ENCODE measurements at places on chromosomes 16 and 17.

DNA sequence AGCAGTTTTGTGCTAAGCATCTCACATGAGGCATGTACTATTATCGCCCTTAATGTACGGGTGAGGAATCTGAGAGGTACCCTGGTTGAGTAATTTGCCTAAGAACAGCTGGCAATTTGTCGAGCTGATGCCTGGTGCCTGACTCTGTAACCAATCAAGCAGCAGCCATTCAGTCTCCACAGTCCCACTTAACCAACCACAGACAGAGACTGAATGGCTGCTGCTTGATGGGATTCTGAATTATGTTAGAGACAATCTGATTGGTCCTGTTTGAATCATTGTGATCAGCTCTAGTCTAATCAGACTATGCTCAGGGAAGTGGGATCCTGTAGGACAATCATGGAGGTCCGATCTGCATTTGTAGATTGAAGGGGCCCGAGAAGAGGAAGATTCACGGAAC, 447.0 kb downstream of the SHISA9 start:
- no peak for DNase-seq

DNA sequence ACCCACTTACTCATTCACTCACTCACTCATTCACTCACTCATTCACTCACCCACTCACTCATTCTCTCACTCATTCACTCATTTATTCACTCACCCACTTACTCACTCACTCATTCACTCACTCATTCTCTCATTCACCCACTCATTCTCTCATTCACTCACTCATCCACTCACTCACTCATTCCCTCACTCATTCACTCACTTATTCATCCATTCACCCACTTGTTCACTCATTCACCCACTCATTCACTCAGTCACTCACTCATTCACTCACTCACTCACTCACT, 7.6 kb upstream of the CPSF4L start:
- no peak for DNase-seq

- DNase-seq = peak; percentile 56
Observed at GRCh38 chr17:46212634-46213435, 19.6 kb upstream of the KANSL1 start.

DNA sequence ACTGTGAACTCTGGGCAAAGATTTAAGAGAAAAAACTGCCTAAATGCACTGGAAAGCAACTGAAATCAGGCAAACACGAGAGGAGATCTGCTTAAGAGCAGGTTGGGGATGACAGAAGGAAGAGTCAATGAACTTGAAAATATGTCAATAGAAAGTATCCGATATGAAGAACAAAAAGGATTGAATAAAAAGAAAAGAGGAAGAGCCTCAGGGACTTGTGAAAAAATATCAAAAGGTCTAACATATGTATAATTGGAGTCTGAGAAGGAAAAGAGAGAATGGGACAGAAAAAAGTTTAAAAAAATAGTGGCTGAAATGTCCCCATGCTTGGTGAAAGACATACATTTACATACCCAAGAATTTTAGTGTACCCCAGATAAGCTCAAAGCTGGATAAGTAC, 195.5 kb downstream of the COPRS start:
- no peak for DNase-seq

DNA sequence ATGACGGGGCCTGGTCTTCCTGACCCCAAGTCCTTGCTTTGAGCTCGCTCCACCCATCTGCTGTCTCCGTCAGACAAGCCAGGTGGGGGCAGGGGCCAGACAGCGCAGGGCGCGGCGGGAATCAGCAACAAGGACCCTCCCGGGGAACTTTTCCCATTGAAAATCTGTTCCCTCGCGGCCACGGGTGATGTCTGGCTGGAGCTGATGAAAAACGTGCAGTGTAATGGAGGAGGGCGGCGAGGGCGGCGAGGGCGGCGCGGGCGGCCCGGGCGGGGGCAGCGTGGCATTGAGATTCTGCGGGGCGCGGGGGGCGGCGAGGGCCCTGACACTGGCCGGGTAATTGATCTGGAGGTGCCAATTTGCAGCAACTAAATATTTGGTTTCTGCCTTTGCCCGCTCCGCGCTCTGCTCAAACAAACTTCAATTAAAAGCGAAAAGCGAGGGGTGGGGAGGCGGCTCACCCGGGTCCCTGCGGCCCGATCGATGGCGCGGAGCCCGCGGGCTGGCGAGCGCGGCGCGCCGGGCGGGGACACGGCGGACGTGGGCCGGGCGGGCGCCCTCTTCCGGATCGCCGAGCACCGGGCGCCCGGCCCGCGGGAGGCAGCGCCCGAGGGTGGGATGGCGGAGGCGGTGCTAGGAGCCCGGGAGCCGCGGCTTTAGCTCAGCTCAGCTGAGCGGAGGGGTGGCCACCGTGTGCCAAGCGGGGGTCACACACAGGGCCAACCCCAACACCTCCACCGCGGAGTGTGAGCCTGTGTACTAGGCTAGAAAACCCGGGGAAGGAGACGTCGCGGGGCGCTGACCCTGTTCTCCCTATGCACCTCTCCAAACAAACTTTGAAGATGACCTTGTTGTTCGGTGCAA, 32.4 kb downstream of the DCAKD start:
- DNase-seq = peak; percentile 68

DNA sequence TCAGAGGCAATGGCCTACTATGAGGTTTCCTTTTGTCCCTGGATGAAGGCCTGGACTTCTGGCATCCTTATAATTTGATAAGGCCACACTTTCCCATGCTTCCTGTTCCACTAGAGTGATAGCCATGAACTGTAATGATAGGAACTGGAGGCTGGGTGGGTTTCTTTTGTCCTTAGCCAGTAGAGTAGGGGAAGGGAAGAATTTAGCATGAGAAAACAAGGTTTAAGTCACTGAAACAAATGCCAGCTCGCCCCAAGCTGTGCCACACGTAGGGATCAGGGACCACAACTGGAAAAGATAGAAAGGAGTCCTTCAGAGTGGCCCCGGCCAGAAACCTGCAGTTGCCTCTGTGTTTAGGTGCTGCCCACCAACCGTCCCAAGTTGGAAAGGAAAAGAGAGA, 80.9 kb upstream of the C17orf78 start:
- DNase-seq = no peak

- DNase-seq = no peak
Observed at GRCh38 chr17:31418773-31419350, 27.4 kb downstream of the RAB11FIP4 start.

DNA sequence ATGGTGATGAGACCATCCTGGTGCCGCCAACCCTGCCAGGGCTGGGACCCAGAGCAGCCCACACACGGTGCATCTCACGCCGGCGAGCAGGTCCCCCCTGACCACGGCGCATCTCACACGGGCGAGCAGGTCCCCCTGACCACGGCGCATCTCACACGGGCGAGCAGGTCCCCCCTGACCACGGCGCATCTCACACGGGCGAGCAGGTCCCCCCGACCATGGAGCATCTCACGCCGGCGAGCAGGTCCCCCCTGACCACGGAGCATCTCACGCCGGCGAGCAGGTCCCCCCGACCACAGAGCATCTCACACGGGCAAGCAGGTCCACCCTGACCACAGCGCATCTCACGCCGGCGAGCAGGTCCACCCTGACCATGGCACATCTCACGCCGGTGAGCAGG, 59.2 kb downstream of the MRM3 start:
- DNase-seq = no peak

GRCh38 chr16:54493061-54493460, 206.5 kb upstream of the IRX3 start:
- DNase-seq = no peak

- no peak for DNase-seq
Observed at GRCh38 chr17:63247706-63248105, 198.4 kb downstream of the CYB561 start.

GRCh38 chr17:78401246-78401645, 22.8 kb downstream of the PGS1 start:
- no peak for DNase-seq

GRCh38 chr17:65751263-65751662, 189.8 kb upstream of the AXIN2 start:
- DNase-seq = no peak

- DNase-seq = no peak
Observed at GRCh38 chr17:50043290-50044148, 12.4 kb upstream of the ITGA3 start.

DNA sequence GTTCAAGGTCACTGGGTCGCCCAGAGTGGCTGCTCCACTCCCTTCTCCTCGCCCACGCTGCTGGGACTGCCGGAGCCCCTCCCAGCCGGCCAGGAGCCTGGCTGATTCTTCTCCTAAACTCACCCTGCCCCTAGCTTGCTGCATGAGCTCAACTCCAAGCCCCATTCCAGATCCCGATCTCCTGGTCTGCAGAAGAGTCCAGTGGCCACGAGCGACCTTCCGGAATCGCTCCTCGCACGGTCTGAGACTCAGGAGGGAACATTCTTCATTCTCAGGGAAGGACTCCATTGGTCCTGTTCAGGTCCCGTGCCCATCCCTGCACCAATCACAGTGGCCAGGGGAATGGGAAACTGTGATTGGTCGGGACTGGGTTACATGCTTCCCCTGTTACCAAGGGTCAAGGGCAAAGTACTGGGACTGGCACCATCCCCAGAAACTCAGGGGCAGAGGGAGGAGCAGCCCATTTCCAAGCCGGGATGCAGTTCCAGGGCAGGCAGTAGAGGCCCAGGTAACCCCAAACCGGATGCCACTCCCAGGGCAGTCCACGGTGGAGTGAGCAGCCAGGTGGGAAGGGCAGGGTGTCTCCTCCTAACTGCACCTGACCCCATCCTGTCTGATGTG, 24.5 kb upstream of the CIBAR2 start:
- DNase-seq = no peak

- no peak for DNase-seq
Observed at GRCh38 chr17:40369923-40370322, 5.4 kb upstream of the GJD3 start.

DNA sequence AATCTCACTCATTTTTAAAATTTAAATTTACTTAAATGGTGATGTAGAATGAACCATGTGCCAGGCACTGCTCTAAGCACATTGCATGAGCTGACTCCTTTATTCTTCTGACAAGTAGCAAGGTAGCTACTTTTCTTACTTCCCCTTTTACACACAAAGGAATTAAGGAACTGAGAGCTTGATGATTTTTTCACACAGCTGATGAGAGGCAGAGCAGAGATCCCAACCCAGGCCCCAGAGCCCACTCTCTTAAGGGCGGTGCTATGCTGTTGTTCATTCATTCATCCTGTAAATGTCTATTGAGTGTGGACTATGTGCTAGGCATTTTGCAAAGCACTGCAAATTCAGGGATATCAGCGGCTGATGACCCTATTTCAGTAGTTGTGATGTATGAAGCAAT, 17.9 kb downstream of the SEC14L5 start:
- peak; percentile 92 for DNase-seq

GRCh38 chr17:28807925-28808634, 34.5 kb downstream of the FAM222B start:
- no peak for DNase-seq

GRCh38 chr16:86252596-86252995, 257.7 kb upstream of the FOXF1 start:
- peak; percentile 19 for DNase-seq

DNA sequence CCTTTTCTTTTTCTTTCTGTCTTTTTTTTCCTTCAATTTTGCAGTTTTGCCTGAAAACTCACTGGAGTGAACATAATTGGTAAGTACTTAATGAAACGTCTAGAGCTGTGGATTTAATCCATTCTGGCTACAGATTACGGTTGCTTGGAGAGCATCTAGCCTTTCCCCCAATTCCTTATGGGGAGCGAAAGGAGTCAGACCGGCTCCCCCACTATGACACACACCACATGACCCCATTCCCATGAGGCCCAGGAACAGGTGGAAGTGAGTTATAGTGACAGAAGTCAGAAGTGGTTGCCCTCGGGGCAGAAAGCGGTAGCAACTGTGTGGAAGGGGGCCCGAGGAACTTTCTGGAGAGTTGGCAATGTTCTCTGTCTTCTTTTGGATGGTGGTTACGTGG, 41.2 kb downstream of the EMP2 start:
- no peak for DNase-seq

GRCh38 chr17:27848931-27849330, 44.2 kb downstream of the LYRM9 start:
- no peak for DNase-seq

DNA sequence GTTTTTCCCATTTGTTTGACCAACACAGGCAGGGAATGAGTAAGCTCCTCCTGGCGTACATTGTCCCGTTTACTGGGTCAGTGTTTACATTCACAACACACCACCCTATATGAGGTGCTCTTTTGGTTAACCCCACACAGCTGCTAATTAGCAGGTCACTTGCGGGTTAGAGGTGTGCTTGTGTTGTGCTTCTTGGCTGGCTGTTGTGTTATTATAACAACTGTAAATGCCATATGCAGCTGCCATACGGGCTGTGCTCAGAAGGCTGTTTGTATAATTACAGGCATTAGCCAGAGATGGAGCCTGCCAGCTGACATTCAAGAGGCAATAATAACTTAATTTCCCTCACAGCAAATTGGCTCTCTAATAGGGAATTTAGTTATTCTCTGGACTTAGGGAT, 205.1 kb upstream of the ELAC2 start:
- no peak for DNase-seq

- DNase-seq = no peak
Observed at GRCh38 chr17:46121165-46121764, 72.0 kb downstream of the KANSL1 start.

DNA sequence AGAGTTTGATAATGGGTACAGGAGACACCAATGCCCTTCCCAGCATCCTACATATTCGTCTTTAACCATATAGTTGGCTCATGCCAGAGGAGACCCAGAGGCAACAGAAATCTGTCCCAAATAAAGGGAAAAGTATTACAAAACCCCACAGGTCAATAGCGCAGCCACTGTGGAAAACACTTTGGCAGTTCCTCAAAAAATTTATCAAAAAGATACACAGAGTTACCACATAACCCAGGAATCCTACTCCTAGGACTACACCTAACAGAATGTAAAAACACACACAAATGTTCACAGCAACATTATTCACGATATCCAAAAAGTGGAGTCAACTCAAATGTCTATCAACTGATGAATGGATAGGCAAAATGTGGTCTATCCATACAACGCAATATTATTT, 135.8 kb downstream of the CEP112 start:
- DNase-seq = no peak

DNA sequence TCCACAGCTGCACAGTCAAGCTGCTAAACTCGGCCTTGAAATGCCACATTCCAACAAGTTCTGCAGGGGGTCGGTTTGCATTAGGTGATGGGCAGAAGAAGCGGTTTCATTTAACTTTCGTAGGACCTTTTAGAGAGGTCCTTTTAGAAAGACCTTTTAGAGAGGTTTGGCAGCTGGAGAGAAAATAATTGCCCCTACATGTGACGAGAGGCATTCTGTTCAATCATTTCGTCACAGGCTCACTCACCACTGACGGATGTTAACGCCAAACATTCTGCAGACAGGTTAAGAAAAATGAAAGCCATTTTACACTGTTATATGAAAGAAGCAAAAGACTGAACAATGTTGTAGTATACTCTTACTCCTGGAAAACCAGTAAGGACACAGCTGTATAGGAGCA, 76.5 kb upstream of the ZNF423 start:
- no peak for DNase-seq

DNA sequence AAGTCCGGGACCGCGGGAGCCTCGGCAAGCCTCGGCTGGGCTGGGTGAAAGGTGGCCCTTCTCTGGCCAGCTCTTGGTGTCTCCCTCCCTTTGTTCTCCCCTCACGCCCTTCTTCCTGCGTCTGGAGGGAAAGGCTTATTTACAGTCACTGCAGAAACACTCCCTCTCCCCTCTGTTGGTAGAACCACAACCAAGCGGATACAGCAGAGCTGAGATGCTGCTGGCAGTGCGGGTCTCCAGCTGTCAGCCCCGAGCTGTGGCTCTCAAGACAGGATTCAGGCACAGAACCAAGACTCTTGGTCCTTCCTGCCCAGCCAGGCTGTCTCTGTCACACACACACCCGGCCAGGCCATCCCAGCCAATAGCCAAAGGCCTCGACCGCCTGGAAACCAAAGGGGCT, 133.3 kb downstream of the ENGASE start:
- no peak for DNase-seq

Measured in RPMI8226 (cell line).